ENCODE measurements at places on chromosomes 12 and 14.

- no peak for DNase-seq
Measured at GRCh38 chr12:17665839-17666238, 424.2 kb downstream of the RERGL start.

GRCh38 chr14:94690486-94690885 lies 78.3 kb downstream of the SERPINA3 start:
- DNase-seq = no peak

DNA sequence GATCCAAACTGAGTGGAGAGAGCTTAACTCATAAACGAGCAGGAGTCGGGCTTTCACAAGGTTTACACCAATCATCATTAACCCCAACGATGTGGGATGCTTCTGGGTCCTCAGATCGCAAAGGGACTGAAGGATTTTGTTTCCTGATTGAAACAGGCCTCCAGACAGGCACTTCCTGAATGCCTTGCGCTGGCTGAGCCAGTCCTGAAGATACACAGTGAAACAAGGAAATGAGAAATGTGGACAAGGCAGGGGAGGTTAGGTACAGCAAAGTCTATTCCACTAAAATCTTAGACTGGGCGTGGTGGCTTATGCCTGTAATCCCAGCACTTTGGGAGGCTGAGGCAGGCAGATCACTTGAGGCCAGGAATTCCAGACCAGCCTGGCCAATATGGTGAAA lies 30.7 kb downstream of the RBM19 start:
- DNase-seq = no peak

DNA sequence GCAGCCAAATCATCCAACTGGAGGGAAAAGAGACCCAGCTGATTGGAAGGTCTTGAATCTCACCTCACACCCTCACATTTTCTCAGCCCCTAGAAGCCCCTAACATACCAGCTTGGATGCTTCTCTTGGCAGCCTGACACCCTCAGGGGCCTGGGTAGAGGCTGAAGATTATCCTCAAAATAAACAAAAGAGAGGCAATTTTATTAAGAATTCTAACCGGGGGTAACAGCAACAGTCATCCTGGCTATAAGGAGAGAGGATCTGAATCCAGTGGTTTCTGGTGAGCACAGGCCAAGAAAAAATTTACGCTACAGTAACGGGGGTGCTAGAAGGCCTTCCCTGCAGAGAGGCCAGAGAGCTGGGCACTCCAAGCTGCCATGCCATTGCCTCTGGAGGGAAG lies 21.6 kb downstream of the KRT76 start:
- no peak for DNase-seq

GRCh38 chr14:80942191-80942600 lies 658 bp upstream of the CEP128 start:
- DNase-seq = no peak

DNA sequence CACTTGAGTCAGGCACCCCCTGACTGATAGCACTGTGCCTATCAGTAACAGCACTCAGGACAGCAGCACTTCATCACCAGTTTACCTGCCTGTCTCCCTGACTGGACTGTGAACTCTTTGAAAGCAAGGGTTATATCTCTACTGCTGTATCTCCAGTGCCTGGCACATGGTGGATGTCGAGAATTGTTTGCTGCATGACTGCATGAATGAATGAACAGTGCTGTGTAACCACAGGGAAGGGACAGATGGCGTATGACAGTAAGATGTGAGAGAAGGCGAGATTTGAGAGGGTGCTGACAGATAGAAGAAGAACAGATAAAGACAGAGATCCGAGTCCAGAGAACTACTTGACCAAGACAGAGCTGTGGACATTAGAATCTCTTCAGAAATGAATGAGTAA lies 29.7 kb downstream of the BRAP start:
- DNase-seq = no peak

- no peak for DNase-seq
Measured at GRCh38 chr12:63098851-63099250, 52.1 kb downstream of the AVPR1A start.
